ENCODE measurements at places on chromosomes 4 and X. TPM values are rescaled to one million over a fixed set of nuclear protein-coding genes. Genes with fewer than 3 reads are reported as not detected.

- no peak for DNase-seq
These were observed 23.7 kb upstream of the UBA1 start for GRCh38 chrX:47169726-47170515.

DNA sequence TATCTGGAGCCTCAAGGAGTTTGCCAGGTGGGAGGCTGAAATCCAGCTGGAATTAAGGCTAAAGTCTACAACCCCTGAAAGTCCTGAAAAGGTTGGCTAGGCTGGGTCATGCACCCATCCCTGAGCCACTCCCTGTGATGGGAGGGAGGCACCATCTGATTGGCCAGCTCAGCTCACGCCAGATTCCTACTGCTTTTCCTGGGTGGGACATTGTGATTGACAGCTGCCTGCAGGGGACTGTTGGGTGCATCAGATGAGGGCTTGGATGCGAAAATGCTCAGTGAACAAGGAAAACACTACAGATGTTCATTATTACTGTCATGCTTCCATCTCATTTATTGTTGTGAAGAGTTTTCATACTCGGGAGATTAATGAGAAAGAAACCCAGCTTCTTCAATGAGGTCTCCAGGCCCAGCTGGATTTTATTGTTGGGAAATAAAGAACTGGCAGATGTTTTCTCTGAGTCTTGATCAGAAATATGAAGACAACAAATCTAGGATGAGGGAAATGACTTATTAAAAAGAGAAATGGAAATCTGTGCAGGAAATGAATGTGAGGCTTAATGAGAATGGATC is 185.9 kb downstream of the STK32B start:
- DNase-seq, result no peak

DNA sequence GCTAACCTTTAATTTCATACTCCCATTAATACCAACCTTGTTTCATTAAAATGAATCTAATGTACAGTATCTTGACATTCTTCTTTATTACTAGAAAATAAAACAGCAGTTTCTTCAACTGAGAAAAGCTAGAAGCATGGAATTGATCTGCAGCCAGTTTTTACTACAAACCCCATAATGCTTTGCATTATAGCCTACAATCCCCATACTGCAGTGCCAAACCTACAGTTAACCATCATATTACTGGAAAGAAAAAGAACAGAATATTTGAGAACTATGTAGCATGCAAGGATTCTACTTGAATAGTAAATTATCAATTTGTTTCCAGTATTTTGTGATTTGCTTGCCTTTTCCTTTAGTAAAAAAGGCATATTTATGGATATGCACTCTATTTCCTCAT is 3.2 kb upstream of the IL1RAPL1 start:
- DNase-seq, result no peak

GRCh38 chrX:30659421-30659820 is 6.2 kb downstream of the GK start:
- DNase-seq, result no peak

- peak; percentile 10 for DNase-seq
These were observed 276.3 kb upstream of the GALNT7 start for GRCh38 chr4:172892300-172892699.

DNA sequence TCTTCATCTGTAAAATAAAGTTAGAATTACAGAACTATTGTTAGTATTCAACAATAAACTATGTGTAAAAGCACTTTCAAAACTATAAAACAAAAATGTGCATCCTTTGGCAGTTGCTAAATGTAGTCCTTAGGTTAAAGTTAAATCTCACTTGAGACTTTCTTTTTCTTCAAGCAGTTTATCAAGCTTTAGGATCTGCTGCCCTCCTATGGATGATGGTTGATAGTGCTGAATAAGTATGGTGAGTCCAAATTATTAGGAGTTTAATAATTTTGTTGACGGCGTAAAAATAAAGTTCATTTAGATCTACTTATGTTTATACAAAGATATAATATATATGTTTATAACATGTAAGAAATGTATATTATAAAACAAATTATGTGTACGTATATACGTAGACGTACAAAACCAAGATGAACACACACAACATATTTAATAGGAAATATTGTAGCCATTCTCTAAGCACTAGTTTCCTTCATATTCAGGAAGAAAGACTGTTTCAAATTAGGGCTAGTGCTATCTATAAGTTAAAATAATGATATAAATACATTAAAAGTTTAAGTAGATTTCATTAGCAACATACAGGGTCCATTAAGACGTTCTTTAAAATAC is 22.3 kb downstream of the UGT2A2 start:
- peak; percentile 24 for DNase-seq

GRCh38 chrX:30791296-30792278 is 97.5 kb downstream of the TAB3 start:
- DNase-seq, result no peak

DNA sequence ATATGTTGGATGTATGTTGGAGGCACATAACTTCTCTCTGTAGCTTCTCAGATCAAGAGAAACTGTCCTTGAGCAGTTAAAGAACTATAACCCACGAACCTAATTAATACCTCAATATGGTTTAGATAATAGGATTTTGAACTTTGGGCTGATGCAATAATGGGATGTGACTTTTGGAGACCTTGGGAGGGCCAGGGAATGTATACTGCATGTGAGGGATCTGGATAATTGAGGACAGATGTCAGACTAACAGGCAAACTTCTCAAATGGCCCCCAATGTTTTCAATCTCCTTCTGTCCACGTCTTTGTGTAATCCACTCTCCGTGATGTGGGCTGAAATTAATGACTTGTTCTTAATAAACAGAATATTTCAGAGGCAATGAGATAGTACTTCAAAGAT is 202.2 kb upstream of the FAT4 start:
- DNase-seq, result no peak

DNA sequence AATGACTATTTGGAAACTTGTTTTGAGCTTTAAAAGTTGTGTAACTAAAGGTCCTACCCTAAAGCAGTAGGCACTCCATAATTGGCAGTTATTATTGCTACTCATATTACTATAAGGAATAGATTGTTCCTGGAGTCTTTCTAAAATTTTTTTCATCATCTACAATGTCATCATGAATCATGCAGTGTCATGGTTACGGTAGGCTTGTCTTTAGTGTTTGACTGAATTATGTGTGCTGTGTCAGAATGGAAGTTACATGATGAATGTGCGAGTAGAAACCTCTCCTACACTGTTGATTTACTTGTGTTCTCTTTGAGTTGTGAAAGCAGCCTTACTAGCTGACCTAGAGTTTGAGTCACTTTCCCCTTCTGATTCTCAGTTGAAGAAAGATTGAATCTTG is 1099.9 kb downstream of the RAPGEF2 start:
- no peak for DNase-seq

GRCh38 chr4:67933038-67933437 is 30.3 kb downstream of the TMPRSS11A start:
- no peak for DNase-seq

DNA sequence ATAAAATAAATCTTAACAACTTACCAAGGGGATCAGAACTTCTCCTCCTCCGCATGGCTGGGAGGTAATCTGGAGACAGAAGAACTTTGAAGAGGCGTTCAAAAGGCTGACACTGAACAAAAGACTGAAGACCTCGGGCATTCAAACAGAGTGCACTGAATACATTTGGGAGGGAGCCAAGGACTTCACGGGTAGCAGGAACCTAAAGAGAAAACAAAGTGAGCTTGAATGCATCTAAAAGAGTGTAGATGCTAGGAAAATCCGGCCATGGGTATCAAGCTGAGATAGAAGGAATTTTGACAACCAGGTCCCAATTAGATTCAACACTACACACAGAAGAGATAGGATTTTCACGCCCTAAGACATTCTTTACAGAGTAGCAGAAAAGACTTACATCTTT is 69.6 kb downstream of the HUWE1 start:
- no peak for DNase-seq

- no peak for DNase-seq
These were observed 44.4 kb downstream of the CCDC158 start for GRCh38 chr4:76376534-76376933.

DNA sequence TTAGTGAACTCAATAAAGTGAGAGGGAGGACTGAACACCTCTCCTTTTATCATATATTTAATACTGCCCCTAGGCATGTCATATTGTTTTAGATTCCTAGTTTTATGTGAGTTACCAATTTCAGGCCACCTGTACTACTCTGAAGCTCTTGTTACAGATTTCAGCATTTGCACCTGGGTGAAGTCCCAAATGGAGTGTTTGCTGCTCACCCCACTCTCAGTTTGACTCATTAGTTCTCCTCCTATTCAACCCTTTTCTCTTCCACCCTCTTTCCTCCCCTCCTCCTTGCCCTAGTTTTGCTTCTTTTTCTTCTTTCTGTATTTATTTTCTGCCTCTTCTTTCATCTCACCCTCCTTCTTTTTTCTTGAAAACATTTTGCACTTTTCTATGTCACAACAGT is 1852.2 kb upstream of the IGFBP7 start:
- no peak for DNase-seq

GRCh38 chr4:52059372-52059771 is 8.3 kb downstream of the SPATA18 start:
- DNase-seq, result peak; percentile 19

GRCh38 chr4:140943486-140944198 is 187.5 kb upstream of the TBC1D9 start:
- DNase-seq, result no peak

XK gene
- total RNA-seq, result 11.3 TPM

DNA sequence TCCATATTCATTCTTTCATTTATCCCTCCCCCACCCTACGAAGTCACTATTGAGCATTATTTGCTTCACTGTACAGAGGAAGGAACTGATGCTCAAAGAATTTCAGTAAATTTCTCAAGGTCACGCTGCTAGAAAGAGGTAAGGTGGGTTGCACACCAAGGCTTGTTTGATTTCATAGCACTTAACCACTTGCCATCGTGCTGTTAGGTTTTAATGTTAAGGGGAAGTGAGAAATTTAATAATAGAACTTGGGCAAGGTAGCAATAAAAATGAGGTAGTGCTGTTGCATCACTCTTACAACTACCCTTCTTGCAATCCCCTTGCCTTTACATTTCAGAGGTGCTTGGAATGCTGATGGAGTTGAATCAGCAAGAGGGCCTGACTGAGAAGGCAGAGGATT is 343.1 kb downstream of the MID1IP1 start:
- no peak for DNase-seq

TMPRSS11E gene
- total RNA-seq, result not detected

GRCh38 chr4:146243883-146244277 is 29.5 kb downstream of the REELD1 start:
- no peak for DNase-seq

DNA sequence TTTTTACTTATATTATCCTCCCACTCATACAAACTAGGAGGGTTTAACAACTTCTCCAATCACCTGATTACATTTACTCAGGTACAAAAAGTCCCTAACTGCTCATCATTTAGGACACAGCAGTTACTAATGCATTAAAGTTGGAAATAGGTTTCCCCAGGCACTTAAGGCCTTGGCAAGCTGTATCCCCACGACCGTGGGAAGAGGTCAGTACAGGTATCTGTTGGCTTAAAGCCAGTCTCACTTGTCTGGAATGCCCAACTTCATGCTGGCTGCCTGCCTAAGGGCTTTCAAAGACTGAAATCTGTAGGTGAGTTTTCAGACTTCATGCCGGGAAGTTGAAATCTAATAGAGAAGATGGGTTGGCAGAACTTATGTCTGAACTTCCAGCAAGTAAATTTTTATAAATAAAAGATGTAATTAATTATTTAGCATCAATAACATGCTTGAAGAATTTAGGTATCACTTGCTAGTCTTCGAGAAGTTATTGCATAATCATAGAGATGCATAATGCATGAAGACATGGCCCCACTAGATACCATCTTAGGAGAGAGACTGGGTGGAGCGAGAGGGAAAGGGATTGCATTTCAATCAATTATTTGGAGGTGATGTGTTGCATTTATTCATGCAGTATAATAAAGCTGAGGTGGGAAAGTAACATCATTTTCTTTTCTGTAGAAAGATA is 54.2 kb downstream of the SCD5 start:
- peak; percentile 24 for DNase-seq

FREM3 gene
- total RNA-seq, result not detected

GAGE2A gene
- total RNA-seq, result not detected

AMTN gene
- not detected for total RNA-seq

CPZ gene
- not detected for total RNA-seq

GRCh38 chr4:125961626-125962025 is 646.9 kb downstream of the FAT4 start:
- no peak for DNase-seq

GRCh38 chrX:107565015-107565414 is 63.3 kb upstream of the PRPS1 start:
- DNase-seq, result no peak

KIT gene
- total RNA-seq, result not detected

SULT1B1 gene
- 0.27 TPM for total RNA-seq

- DNase-seq, result no peak
These were observed 127.4 kb upstream of the SFRP2 start for GRCh38 chr4:153916273-153916755.

GRCh38 chr4:40897557-40898203 is 147.9 kb downstream of the NSUN7 start:
- DNase-seq, result peak; percentile 70

FHL1 gene
- 0.73 TPM for total RNA-seq

DNA sequence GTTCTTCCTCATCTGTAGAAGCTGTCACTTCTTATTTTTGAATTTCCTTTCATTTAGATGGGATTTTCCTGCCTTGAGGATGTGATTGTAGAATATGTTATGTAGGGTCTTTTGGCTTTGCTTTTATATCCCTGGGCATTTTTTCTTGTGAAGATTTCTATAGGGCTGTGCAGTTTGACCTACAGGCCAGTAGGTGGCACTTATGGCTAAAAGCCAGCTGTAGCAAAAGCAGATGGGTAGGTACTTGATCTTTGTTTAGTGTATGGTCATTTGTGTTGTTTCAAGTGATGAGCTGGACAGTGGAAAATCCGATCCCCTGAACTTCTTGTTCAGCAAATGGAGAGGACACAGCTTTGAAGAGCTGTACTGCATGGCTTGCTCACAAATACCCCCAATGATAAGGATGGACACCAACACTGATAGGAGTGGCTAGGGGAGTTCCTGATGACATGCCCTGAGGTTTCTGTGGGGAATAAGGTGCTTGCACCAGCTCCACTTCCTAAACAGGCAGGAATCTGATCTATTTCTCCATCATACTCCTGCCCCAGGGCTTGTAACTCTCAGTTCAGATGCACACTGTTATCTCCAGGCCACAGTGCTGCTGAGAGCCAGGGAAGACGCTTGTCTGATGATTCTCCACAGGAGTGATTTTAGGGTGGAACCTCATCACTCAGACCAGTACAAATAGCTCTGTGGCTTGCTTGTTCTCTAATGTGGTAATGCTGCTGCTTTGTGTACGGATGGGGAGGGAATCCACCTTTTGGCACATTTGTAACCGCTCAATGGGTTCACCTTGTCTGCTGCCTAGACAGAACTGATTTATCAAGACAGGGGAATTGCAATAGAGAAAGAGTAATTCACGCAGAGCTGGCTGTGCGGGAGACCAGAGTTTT is 417.1 kb upstream of the MAGEB16 start:
- DNase-seq, result no peak

- no peak for DNase-seq
These were observed 167.8 kb upstream of the PCDH18 start for GRCh38 chr4:137700072-137700471.

MTMR8 gene
- total RNA-seq, result 3.0 TPM

DNA sequence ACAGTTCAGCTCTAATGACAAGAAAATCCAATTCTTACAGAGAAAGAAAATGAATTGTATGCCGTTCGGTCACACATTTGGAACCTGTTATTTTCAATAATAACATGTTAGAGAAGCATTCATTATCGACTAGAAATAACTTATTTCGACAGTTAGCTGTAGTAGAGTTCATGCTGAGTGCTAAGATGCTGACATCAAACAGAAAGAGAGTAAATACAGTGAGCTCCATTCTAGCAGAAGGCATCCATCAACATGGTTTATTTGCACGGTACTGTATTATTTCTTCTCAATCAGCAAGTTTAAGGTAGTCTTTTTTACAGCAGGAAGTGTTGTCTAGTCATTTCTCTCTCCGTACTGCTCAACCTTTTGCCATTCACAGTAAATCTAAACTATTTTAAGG is 732.1 kb downstream of the STIM2 start:
- no peak for DNase-seq

PABPC1L2B gene
- total RNA-seq, result not detected

Data from Calu3 (cell line).